ENCODE measurements at places on chromosomes 1 and 21. TPM values are rescaled to one million over a fixed set of nuclear protein-coding genes. Genes with fewer than 3 reads are reported as not detected.

CLCA1 gene
- not detected for total RNA-seq

GRCh38 chr1:112000048-112000447 lies 10.6 kb upstream of the KCND3 start:
- DNase-seq: no peak

DNA sequence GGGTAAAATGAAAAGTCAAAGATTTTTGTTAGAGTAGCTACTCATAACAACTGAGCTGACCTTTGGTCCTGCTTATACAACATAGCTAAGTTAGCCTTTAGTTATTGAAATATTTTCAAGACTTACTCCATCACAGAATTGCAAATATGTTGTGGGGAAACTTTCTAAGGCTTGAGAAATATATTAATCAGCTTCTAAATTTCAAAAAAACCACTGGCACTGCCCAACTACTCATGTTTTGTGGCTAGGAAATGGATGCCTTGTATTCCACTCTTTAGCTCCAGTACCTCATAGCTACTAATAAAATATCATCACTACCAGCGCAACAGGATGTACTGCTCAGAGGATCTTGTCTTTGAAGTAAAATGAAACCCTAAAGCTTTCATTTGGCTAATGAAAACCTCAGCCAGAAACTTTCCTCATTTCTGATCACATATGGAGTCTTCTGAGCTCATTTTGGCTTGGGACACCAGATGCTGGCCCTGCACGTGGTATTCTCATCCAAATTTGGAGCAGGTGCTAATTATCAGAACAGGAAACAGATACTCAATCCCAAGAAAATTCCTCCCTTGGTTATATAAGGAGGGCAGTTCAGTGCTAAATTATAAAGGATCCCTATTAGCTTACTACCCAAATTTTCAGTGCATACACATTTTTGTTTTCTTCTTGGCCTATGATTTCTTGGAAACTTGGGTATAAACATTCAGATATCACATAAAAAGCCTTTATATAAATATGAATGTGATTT lies 690.7 kb downstream of the ADGRL2 start:
- DNase-seq: peak; percentile 4

DNA sequence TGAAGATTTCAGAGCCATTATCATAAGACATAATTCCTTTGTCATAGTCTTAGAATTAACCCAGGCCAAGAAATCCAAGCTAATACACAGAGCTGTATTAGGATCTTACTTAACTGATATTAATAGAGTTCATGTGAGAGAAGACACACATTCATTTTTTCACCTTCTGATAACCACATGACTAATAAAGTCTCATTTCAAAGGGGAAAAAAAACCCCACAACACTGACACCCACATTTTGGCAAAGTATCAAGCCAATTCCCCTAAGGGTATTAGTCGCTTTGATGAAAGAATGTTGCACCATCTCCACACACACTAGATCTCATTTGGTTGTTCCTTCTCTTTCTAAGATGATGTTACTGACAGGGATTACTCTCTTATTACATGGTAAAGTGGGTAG lies 344.4 kb upstream of the ESRRG start:
- no peak for DNase-seq

DNA sequence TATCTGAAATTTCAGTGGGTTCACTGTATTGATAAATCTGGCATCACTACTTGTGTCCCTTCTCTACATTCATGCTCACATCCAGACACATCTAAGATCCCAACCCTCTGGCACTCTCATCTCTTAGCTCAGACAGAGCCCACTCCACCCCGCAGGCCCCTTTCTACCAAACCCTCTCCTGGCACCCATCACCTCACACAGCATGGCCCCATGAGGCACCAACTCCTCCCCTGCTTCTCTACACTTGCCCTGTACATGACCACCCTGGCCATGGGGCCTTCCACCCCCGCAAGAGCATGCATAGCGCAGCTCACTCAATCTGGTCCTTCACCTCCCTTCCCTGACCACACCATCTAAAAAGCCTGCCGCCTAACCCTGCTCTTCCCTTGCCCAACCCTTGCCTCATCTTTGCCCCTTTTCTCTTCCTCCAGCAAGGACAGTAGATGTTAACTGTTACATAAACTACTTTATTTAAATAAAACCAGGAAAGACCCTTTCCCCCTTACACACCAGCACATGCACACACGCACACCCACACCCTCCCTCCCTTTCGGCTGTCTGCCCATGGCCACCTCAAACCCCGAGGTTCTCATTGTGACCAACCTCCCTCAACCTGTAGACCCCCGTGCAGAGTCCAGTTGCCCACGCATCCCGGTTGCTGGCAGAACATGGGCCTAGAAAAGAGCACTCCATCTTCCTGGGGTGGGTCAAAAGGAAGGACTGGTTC lies 15.6 kb downstream of the SH3BP5L start:
- DNase-seq: no peak
